Brain microvascular endothelial cell (primary cell): ENCODE measurements at places on chromosomes 4 and X.

DNA sequence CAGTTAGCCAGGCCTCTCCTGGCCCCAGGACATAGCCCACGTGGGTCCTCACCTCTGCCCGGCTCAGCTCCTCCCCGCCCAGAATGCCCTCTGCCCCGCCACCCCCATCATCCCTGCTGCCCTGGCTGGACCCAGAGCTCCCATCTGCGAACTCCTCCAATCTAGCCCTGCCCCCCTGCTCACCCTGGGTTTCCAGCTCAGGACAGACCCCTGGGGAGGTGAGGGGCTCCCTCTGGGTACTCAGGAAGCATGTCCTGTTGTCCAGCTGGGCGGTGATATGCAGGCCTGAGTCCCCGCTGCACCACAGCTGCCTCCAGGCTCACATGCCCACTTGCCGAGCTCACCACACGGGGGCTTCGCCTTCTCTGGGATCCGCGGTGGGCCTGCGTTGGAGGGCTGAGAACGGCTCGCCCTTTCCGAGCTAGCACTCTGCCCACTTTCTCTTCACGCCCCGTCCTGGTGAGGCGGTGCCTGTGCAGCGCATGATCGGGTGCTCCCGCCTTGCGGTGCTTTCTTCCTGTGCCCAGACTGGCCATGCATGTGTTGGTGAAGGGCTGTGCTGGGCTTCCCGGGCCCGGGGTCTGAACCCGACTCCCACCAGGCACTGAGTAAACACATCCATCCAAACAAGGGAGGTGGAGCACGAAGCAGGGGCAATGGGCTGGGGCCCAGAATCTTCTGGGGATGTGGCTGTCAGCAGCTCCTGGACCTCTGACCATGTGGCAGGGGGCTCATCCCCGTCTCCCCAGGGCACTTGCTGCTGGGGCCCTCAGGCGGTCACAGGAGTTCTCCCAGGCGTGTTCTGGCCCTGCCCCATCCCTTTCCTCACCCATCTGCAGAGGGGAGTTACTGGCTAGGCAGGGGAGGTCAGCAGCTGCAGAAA is 74.3 kb downstream of the RGS12 start:
- no peak for DNase-seq

GRCh38 chr4:105386012-105386411 is 87.8 kb downstream of the PPA2 start:
- no peak for DNase-seq

DNA sequence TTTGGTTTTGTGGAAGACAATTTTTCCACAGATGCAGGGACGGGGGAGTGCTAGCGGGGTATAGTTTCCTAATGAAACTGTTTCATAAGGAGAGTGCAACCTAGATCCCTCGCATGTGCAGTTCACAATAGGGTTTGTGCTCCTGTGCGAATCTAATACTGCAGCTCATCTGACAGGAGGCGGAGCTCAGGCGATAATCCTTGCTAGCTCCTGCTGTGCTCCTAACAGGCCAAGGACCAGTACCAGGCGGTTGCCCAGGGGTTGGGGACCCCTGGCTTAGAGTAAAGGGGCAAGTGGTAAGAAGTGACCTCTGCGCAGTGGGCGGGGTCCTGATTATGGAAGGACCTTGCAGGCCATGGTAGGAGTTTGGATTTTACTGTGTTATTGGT is 3.8 kb downstream of the SCML1 start:
- no peak for DNase-seq

DNA sequence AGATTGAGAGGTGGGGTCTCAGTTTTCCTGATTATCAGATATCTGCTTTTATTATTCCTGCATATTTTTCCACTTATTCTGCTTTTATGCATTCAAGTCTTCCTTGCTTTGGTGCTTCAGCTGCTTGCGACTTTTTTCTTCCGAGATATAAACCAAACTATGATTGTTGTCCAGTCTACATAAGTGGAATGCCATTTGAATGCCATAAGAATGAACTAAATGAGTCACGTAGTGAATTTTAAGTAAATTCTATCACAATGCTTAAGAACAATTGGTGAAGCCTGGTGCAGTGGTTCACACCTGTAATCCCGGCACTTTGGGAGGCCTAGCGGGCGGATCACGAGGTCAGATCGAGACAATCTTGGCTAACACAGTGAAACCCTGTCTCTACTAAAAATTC is 189.1 kb downstream of the PCDH18 start:
- peak; percentile 12 for DNase-seq

DNA sequence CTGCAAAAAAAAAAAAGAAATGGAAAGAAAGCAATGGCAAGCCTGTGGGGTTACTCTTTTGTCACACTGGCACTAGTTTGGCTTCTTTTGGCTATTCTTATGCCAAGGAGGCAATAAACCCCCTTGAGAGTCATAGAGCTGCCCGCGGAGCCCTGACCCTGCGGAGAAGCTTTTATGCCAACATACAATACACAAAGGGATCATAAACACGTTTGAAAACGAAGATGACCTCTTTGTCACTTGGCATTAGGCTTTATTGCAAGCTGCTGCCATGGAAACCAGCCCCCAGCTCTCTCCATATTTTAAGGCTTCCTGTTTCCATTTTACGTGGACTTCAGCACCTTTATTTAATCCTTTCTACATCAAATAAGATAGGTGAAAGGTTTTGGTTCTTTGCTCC is 7.6 kb downstream of the NEUROG2 start:
- DNase-seq: no peak

DNA sequence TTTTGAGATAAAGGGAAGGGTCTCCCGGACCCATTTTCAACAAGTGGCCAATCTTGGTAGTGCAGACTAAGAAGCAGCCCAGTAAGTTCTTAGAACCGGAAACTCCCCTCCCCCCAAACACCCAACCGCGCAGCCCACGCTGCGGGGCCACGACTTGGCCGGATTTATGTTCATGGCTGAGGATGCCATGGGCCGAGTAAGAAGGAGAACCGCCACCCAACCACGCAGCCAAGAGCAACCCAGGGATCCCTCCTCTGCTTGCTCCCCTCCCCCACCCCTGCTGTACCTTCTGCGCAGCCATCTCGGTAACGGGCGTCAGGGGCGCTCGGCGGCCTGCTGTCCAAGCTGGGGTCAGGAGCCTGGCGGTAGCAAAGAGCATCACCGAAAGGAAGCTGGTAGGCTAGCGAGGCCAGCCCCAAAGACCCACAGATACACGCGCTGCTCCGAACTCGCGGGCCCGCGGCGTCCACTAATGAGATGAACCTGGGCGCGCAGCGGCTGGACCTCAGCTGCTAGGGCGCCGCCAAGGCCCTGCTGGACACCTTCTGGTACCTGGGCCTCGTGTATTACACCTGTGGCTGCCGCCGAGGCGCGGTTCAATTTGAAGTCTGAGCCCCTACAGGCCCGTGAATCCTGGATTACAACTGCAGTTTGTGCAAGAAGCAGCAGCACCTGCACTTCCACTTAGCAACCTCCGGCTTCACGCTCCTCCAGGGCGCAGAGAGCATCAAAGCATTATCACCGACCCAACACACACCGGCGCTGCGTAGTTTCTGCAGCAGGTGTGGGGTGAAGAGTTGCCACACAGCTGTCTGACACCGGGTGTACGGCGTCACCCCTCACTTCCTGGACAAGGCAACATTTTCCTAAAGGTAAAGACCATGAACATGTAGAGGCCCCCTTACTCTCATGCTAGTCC is 63.4 kb downstream of the NUDT10 start:
- DNase-seq: no peak

DNA sequence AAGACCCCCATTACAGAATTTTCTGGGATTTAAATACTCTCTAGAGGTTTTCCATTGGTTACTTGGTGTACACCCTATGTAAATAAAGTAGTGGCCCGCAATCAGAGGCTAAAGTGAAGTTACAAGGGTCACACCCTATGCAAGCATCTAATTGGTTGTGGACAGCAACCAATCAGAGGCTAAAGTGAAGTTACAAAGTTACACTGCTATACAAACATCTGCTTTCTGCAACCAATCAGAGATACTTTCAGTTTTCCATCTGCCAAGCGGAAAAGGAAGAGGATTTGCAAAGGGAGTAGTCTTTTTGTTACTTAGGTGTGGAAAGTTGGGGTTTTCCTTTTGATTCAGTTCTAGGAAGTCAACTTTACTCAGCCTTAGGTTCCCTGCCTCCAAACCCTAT is 2.0 kb upstream of the ATRX start:
- no peak for DNase-seq

DNA sequence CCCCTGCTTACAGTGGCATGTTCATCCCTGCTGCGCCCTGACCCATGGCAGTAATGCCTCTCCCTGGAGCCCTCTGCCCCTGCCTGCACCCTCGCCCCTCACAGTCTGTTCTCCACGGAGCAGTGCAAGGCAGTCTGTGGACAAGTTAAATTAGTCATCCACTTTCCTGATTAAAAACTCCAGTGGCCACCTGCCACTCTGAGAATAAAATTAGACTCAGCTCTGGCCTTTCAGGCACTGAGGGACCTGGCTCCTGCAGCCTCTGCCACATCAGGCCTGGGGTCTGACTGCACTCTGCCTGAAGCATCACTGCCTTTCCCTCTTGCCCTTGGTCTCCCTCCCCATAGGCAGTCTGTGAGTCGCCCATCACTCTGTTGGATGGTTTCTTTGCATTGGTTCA is 53.6 kb downstream of the GRK4 start:
- DNase-seq: no peak

- DNase-seq: no peak
Measured at GRCh38 chrX:150792949-150793527, 99.8 kb downstream of the MTMR1 start.

GRCh38 chrX:66602381-66602938 is 36.4 kb downstream of the EDA2R start:
- DNase-seq: no peak
